Metanephros (tissue), 2 donors: ENCODE measurements at places on chromosomes 4 and X. TPM values are rescaled to one million over a fixed set of nuclear protein-coding genes. Genes with fewer than 3 reads are reported as not detected.

Gene FGF16
- 0.12 TPM for total RNA-seq

Gene DDIT4L
- total RNA-seq, result 32.2 TPM

Gene CENPVL2
- 0.18 TPM for total RNA-seq

Gene SULT1E1
- 354 TPM for total RNA-seq

Gene CXorf49
- not detected for total RNA-seq

Gene TRO
- total RNA-seq, result 71.2 TPM

Gene EVC2
- total RNA-seq, result 12.0 TPM

Gene DIPK2B
- total RNA-seq, result 13.4 TPM

Gene TMEM164
- total RNA-seq, result 40.9 TPM

Gene ITIH6
- total RNA-seq, result not detected

Gene CCDC158
- 0.53 TPM for total RNA-seq

Gene PKD2
- 55.6 TPM for total RNA-seq

Gene CCNA2
- 19.9 TPM for total RNA-seq

Gene GPC4
- 23.4 TPM for total RNA-seq

Gene FAM47A
- not detected for total RNA-seq

Gene OPRPN
- not detected for total RNA-seq

Gene PRKG2
- 0.76 TPM for total RNA-seq

Gene PRDM8
- 4.9 TPM for total RNA-seq

Gene MTNR1A
- total RNA-seq, result 2.0 TPM

Gene EDA
- total RNA-seq, result 11.7 TPM

Gene RBPJ
- 77.9 TPM for total RNA-seq

Gene PNMA6F
- not detected for total RNA-seq

Gene STARD8
- 32.3 TPM for total RNA-seq

Gene PRRG3
- 6.1 TPM for total RNA-seq

Gene HSPA4L
- total RNA-seq, result 4.9 TPM

Gene USP26
- not detected for total RNA-seq

Gene USP17L25
- not detected for total RNA-seq

Gene ARHGAP6
- total RNA-seq, result 23.9 TPM

Gene IQSEC2
- total RNA-seq, result 11.4 TPM

Gene PNCK
- 6.5 TPM for total RNA-seq

Gene STAP1
- 0.35 TPM for total RNA-seq

Gene TMEM156
- 4.0 TPM for total RNA-seq

Gene BEX5
- total RNA-seq, result 3.3 TPM

Gene PRSS12
- 10.8 TPM for total RNA-seq

Gene PAGE5
- total RNA-seq, result not detected

Gene TRMT10A
- 6.8 TPM for total RNA-seq

Gene TREX2
- total RNA-seq, result 1.6 TPM

Gene GUCY1A1
- 80.2 TPM for total RNA-seq

Gene IL3RA
- 6.2 TPM for total RNA-seq

Gene UCHL1
- total RNA-seq, result 48.0 TPM

Gene ATP11C
- total RNA-seq, result 24.4 TPM

Gene GC
- total RNA-seq, result 1.6 TPM

Gene DDX53
- total RNA-seq, result not detected
